ENCODE measurements at places on chromosomes 7 and 10. TPM values are rescaled to one million over a fixed set of nuclear protein-coding genes. Genes with fewer than 3 reads are reported as not detected.

DNA sequence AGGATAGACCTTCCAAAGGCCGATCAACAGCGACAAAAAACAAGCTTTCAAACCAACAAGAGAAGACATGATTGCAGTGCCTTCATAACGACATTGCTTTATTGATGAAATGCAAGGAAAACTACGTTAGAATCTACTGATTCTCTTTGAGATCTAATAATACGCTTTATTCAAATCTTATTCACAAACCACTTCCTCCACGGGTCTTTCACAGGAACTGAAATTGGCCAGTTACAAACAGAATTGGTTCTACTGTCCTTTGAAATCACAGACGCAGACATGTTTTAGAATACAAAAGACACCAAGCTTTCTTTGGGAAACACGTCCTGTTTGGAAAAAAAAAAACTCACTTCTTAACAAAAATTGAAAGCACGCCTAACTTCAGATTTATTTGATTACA, 74.7 kb upstream of the SEPHS1 start:
- no peak for DNase-seq

- no peak for DNase-seq
Measured at GRCh38 chr10:67668448-67668847, 27.5 kb downstream of the CTNNA3 start.

GRCh38 chr10:79266084-79266483, 81.2 kb upstream of the PPIF start:
- DNase-seq = no peak

DNA sequence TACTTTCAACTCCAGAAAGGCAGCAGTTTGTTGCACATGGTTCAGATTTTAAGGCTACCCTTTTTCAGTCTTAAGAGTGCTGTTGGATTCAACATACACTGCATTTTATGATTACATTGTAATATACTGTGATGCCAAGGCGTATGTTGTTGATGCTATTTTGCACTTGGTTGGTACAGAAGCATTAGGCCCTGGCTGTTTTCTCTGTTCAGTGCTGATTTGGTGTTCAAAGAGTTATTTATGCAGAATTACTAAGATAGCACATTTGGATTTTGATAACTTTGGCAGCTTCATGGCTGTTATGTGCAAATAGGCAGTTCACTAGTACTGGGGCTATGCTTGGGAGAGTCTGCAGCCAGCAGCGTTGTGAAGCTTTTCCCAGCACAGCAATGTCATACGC, 7.8 kb downstream of the GPR158 start:
- DNase-seq = no peak

Gene INHBA
- total RNA-seq = 0.94 TPM

Gene NIPSNAP2
- total RNA-seq = 29.8 TPM

Gene PAX4
- total RNA-seq = not detected
